ENCODE measurements at places on chromosomes 12 and 14.

DNA sequence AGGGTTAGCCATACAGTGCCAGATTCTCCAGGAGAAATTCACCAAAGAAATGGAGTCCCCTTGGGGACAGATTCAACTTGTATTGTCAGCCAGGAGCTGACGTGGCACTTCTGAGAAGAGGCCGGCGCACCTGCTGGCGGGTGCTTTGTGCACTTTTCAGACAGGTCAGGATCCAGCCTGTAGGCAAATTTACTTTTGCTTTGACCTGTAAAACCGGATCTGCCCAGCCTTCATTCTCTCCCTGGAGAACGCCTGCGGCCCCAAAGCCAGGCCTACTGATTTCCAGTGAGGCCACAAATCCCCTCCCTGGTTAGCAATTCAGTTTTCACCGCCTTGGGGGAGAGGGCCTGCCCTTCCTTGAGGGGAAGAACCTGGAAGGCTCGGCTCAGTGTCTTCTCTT, 17.4 kb downstream of the P2RX4 start:
- no peak for DNase-seq

- DNase-seq = no peak
Observed at GRCh38 chr12:102726686-102727085, 190.4 kb downstream of the PAH start.

GRCh38 chr14:63277591-63278183, 41.0 kb downstream of the GPHB5 start:
- DNase-seq = peak; percentile 75

DNA sequence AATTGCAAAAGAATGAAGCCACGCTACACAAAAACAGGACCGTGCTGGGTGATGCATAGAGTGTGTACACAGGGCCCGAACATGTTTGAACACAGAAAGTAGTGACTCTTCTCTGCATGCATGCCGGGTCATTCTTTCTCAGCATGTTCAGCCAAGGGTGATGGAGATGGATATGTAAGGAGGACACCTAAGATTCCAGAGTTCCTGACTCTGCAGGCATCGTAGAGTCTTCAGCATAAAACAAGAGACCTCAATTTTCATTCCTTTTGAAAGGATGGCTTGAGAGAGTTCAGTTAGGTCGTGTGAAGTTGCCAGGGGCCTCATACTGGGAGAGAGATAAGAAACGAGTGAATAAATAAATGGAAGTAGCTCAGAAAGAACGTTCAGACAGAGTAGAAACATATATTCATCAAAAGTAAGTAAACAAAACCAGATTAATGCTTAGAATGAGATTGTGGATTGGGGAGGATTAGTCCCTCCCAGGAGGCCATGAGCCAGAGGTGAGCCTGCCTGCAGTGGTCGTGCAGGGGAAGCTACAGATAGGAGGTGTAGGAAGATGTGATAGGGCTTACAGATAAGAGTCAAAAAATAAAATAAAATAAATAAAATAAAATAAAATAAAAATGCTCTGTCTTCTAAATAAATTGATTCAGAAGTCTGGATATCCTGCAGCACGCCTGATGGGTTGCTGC, 27.6 kb upstream of the SEL1L start:
- DNase-seq = no peak

- no peak for DNase-seq
Observed at GRCh38 chr14:59458486-59458885, 6.7 kb downstream of the GPR135 start.
